CD4-positive, alpha-beta T cell treated with Interleukin-6 for 4 hours (primary cell): ENCODE measurements at places on chromosomes 1 and 21.

GRCh38 chr1:27655151-27655937 is 16.6 kb downstream of the IFI6 start:
- no peak for DNase-seq

GRCh38 chr1:86705665-86705985 is 1.2 kb downstream of the SH3GLB1 start:
- DNase-seq = peak; percentile 2

GRCh38 chr1:156655151-156655903 is 13.4 kb downstream of the BCAN start:
- no peak for DNase-seq

- no peak for DNase-seq
Measured at GRCh38 chr1:64499011-64499410, 29.1 kb downstream of the CACHD1 start.

DNA sequence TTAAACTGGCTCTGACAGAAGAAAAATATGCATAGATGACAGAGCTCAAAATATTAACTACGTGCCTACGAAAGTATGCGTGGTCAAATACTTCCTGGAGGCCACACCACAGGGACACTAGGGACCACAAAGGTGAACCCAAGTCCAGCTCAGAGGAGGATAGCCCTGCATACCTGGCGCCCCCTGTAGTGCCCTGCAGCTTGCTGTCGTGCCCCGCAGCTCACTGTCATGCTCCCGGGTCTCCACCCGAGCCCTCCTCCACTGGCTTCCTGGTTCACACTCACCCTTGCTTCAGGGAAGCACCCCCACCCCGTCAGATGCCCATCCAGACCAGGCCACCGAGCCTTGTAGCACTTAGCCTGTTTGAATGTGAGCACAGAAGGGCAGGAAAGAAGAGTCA is 16.7 kb upstream of the NADK start:
- no peak for DNase-seq

- DNase-seq = no peak
Measured at GRCh38 chr21:30102871-30103270, 63.7 kb downstream of the CLDN17 start.

DNA sequence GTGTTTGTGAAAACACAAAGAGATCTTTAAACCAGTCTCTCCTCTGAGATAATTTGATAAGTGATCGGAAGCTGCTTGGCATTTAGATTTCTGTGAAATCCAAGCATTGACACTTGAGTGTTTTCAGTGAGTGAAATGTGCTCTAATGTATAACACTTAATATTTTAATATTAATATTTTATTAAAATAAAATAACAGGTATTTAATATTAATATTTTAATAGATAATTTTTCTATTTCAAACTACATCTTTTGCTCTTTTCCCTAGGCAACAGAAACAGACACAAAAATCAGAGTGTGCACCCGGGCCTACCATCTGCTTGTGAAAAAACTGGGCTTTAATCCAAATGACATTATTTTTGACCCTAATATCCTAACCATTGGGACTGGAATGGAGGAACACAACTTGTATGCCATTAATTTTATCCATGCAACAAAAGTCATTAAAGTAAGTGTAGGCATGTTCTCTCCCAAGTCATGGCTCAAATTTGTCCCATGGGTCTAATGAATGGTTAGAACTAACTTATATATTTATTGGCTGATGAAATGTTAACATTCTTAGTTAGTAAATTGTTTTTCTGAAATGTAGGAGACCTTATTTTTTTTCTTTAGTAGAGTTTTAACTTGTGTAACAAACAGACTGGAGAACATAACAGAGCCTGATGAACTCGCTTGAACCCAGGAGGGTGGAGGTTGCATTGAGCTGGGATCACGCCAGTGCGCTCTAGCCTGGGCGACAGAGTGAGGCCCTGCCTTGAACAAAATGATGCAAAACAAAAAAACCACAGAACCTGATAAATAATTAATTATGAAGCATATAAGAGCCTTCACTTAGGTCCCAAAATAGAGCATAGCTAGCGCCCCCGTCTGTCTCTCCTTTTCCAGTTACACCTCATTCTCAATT is 55.2 kb downstream of the MTR start:
- no peak for DNase-seq

- no peak for DNase-seq
Measured at GRCh38 chr1:30900931-30901560, 7.5 kb downstream of the SDC3 start.

- DNase-seq = no peak
Measured at GRCh38 chr1:9384751-9385245, 92.1 kb downstream of the SPSB1 start.

GRCh38 chr1:170711682-170712081 is 47.8 kb downstream of the PRRX1 start:
- DNase-seq = no peak

GRCh38 chr1:106986603-106987002 is 69.9 kb upstream of the PRMT6 start:
- DNase-seq = no peak

DNA sequence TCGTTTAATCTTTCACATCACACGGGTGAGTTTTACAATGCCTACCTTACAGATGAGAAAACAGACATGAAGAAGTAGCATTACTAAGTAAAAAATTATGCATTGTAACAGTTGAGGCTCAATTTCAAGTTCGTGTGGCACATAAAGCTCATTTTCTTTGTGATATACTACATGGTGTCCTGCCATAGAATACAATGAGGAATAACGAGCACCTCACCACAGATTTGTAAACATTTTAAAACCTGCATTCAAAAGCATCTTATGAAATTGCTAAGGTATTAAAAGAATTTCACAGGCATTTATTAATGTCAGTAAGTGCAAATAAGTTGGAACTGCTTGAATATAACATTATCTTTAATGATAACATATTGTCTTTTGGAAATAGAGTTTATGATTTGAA is 47.8 kb upstream of the DEPDC1 start:
- DNase-seq = no peak

GRCh38 chr21:34263629-34264028 is 100.2 kb upstream of the KCNE2 start:
- no peak for DNase-seq

- no peak for DNase-seq
Measured at GRCh38 chr1:27144920-27145661, 9.8 kb downstream of the SLC9A1 start.

- DNase-seq = no peak
Measured at GRCh38 chr1:41536361-41536802, 51.9 kb upstream of the EDN2 start.

DNA sequence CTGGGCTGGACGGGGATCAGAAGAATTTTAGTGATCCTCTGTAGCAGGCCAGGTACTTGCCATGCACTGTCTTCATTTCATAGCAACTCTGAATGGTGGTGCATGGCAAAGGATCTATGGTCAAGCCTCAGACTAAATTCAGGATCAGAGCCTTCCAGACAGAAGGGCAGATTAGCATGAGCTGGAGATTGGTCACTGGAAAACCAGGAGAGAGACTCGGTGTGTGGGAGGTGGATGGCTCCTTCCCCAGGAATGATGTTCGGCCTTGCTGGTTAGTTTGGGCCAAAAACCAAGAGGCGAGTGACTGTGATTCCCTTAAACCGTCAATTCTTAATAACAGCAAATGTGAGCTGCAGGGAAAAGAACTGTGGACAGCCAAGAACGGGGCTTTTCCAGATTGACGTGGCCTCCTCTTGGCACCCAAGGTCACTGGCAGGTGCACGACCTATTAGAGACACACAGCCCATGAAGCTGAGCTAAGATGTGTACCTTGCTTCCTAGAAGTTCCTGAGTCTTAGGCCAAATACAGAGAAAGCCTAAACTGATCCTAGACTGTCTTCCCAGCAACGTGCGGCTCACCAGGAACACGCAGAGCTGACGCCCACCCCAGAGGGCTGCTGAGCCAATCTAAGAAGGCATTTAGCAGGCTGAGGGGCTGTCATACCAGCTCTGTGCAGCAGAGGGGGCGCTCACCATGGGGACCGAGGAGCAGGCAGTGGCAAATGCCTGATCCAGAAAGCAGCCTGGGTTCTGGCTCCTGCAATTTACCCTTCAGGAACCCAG is 18.5 kb downstream of the ALDH4A1 start:
- DNase-seq = peak; percentile 76

DNA sequence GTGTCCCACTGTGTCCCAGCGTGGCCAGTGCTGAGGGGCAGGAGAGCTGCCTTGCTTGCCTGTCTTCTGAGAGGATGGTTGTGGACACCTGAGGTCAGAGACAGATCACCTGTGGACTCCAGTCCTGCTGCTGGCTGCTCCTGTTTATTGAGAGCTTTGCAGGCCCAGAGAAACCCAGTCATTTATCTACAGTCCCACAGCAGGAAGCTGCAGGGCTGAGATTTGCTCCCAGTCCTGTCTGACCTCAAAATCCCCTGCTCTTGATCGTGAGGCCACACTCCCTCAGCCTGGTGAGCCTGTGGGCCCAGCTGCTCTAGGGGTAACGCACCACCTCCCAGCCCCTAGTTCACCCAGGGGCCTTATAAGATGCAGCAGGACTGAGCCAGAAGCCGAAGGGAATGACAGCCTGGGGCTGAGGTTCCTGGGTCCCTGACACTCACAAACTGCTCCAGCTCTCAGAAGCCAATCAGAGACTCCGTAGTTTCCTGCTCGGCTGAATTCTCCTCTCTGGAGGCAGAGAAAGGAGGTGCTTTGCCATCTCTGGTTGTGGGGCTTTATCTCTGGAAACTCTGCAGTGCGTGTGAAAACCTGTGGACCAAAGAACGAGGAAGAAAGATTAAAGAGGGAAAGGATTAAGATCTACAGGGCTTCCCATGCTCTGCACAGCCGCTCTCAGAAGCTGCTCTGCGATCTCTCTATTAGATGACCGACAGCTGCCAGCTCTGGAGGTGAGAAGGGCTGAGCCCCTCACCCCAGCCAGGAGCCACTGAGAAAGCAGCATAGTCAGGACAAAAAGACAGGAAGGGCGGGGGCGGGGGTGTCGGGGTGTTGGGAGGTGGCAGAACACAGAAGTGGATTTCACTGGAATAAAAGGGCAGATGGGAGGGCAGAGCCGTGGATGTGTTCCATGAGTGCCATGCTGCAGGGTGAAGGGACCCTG is 39.1 kb downstream of the UBIAD1 start:
- DNase-seq = no peak

GRCh38 chr1:240539769-240540414 is 72.1 kb downstream of the GREM2 start:
- peak; percentile 21 for DNase-seq

DNA sequence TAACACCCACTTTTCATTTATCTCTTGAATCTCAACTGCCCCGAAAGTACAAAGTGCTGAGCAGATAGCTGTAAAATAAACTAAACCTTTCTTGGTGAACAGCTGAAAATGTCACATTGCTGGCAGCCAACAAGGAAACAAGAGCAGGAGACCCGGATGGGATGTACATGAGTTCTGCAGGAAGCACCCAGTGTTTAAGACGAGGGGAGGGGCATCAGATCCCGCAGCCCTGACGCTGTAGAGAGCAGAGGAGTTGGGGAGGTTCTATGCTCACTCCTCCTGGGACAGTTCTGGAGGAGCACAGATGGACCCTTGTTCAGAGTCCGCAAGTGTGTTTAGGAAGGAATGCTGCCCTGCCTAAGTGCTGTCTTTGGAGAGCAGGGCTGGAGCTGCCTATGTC is 32.0 kb upstream of the EPHA8 start:
- no peak for DNase-seq

DNA sequence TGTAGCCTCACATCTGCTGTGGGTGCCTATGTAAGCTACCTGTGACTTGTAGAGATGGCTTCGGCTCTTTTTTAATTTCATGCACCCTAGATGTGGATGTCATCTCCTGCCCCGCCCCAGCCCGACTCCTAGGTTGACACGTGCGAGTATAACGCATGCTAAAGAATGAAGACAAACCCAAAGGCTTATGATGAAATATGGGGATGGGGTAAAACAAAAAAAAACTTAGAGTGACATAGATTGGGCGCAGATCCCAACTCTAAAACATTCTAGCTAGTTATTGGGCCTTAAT is 613 bp upstream of the ERO1B start:
- DNase-seq = peak; percentile 64

DNA sequence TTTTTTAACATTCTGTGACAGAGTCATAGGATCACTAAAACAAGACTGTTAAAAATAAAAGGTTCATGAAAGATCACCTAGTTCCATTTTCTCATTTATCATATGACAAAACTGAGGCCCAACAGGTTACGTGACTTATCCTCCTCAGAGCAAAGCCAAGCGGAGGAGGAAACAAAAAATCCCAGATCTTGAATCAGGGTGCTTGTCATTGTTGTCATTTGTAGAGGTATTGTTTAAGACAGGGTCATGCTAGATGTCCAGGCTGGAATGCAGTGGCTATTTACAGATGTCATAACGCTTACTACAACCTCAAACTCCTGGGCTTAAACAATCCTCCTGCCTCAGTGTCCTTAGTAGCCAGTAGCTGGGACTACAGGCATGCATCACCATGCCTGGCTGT is 293.2 kb downstream of the DSCAM start:
- DNase-seq = no peak

GRCh38 chr1:7613106-7613850 is 157.8 kb upstream of the VAMP3 start:
- no peak for DNase-seq

DNA sequence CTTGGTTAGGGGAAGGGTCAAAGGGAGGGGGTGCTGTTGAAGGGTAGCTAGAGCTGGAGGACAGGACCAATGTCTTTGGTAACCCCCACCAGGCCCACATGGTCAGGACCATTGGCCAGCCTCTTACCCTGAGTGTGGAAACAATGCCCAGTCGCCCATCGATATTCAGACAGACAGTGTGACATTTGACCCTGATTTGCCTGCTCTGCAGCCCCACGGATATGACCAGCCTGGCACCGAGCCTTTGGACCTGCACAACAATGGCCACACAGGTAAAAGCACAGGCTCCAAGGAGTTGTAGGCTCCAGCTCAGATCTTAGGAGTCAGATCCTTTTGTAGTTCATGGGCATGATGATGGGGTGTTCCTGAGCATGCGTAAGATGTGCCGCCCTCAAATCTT is 3.8 kb downstream of the CA14 start:
- DNase-seq = no peak

GRCh38 chr1:66929146-66929688 is 4.4 kb downstream of the MIER1 start:
- DNase-seq = no peak

DNA sequence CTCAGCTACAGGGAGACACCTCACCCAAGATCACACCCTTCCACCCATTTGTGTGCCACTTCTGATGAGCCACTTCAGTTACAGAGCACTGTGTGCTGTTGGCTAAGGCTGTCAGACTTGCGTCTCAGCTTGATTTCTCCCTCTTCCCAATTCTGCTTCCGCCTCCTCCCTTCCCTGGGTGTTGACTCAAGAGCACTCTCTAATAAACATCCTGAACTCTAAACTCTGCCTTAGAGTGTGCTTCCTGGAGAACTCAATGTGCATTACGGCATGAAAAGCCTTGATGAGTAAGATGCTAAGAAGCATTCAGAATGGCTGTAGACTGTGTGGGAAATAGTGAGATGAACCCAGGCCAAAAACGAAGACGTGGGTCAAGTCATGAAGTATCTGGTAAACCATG is 54.9 kb upstream of the S1PR1 start:
- DNase-seq = no peak
